ENCODE measurements at places on chromosomes 12 and 14.

DNA sequence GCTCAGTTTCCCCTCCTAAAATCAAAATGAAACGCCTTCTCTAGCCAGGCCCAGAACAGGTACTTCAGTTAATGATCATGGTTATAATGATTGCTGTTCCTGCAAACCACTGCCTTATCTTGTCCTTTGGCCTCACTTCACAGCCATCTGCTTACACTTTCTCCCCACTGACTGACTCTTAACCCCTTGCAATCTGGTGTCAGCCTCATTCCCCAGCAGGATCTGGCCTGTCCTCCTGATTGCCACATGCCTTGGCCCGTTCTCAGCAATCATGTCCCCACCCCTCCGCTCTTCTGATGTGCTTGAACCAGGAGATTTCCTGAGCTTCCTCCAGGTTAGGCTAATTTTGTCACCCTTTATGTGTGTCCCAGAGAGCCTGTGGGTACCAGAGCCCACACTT, 64.5 kb downstream of the KCNA1 start:
- H3K27ac ChIP-seq: no peak overlapping the region
- H3K36me3 ChIP-seq: no peaks in the 10 kb centered on the region
- peaks cover 48% of the 10 kb centered on the region for H3K27me3 ChIP-seq
- no peak overlapping the region for H3K4me3 ChIP-seq
- DNase-seq: peak; percentile 49

DNA sequence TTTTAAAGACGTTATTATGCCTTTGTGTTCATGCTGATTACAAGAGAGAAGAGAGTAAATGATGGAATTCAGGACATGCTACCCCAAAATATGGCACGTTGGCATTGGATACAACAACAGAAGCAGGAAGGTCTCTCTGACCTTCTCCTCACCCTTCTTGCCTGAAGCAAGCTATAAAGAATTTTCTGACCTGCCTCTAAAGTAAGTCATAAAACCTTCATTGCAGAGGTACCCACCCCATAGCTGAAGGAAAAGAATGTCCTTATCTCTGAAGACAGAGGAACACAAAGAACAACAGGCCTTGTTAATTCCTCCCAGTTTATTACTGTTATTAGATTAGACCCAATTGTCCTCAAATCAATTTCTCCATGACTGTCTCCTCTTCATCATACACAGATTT, 176.2 kb downstream of the FBXL14 start:
- H3K4me3 ChIP-seq: no peak overlapping the region
- peak; percentile 38 for DNase-seq
- H3K4me1 ChIP-seq: no peaks in the 10 kb centered on the region
- no peak overlapping the region for H3K27ac ChIP-seq

- H3K4me1 ChIP-seq: peaks cover 4% of the 10 kb centered on the region
- no peaks in the 10 kb centered on the region for H3K36me3 ChIP-seq
- H3K4me3 ChIP-seq: no peak overlapping the region
These were observed 9.2 kb upstream of the MYF6 start for GRCh38 chr12:80698256-80698655.

DNA sequence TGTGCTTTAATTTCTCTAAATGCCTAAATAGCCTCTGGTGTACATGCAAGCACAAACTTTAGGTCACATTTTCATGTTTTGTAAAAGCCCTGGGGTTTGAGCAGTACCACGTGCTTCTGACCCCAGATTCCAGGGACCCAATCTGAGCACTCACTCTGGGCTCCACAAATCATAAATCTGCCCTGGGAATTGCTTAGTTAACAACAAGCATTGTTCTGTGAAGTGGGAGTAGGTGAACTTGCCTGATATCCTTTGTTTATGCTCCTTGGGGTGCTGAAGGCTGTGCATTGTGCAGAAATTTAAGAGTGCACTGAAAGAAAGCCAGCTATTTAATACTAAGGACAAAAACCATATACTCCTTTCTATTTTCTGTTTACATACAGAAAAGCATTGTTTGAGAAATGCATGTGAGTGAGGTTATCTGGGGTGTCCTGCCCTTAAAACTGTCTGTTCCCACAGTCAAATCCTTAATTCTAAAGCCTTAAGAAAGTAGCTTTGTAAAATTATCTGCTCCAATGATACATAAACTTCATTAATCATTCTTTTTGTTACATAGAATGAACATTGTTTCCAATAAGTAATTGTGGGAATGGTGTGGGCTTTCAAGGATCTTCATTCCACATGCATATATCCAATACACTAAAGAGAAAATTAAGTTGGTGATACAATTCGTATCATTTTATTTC, 258.6 kb upstream of the NPAS3 start:
- no peak for DNase-seq
- no peak overlapping the region for H3K4me3 ChIP-seq
- H3K36me3 ChIP-seq: no peaks in the 10 kb centered on the region
- H3K27ac ChIP-seq: no peak overlapping the region
- H3K27me3 ChIP-seq: no peaks in the 10 kb centered on the region

GRCh38 chr12:94186278-94187241, 38.2 kb downstream of the PLXNC1 start:
- H3K4me3 ChIP-seq: no peak overlapping the region
- peaks cover 11% of the 10 kb centered on the region for H3K36me3 ChIP-seq
- peaks cover 8% of the 10 kb centered on the region for H3K4me1 ChIP-seq

DNA sequence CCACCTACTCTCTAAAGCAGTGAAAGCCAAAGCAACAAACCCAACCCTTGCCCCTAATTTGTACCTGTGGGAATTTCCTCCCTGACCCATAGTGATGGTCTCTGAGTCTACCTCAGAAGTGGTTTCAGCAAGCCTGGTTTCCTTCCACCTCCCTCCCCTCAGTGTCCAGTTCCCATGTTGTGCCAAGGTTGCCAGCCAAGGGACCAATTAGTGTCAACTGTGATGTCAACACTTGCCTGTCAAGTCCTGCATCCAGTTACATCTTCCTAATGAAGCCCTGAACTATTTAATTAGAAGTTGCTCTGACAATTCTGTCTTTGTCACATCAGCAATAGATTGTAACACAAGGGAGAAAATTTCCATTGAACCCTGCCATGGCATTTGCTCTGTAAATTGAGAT, 194.4 kb upstream of the CCDC196 start:
- no peak overlapping the region for H3K27ac ChIP-seq
- no peak for DNase-seq
- H3K4me3 ChIP-seq: no peak overlapping the region
- no peaks in the 10 kb centered on the region for H3K4me1 ChIP-seq
- H3K27me3 ChIP-seq: no peaks in the 10 kb centered on the region

GRCh38 chr14:75200451-75200850, 24.0 kb upstream of the TMED10 start:
- no peaks in the 10 kb centered on the region for H3K36me3 ChIP-seq
- DNase-seq: peak; percentile 98
- H3K27me3 ChIP-seq: no peaks in the 10 kb centered on the region
- H3K4me3 ChIP-seq: no peak overlapping the region

DNA sequence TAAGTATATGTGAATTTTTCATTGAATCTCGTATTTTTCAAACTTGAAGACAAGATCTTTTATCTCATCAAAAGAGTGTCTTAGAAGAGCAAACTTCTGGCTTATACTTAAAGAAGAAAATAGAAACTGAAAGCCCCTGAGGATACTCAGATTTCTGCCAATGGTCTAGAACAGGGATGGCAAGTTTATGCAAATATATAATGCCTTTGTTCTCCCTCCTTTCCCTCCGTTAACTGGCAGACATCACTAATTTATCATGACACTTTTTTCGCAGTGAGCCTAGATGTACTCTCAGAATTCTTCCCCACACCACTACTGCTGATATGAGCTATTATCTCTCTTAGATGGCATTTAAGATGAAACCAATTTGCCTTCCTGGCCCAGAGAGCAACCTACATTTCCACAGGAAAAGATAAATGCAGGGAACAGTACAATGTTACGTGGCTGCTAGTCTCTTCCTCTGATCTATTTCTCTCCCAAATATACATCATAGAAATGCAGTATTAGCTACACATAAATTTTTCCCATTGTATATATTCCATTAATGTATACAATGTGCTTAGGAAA, 40.0 kb upstream of the DAAM1 start:
- H3K36me3 ChIP-seq: no peaks in the 10 kb centered on the region
- no peak overlapping the region for H3K4me3 ChIP-seq
- no peaks in the 10 kb centered on the region for H3K27me3 ChIP-seq
- H3K4me1 ChIP-seq: no peaks in the 10 kb centered on the region
- no peak for DNase-seq

DNA sequence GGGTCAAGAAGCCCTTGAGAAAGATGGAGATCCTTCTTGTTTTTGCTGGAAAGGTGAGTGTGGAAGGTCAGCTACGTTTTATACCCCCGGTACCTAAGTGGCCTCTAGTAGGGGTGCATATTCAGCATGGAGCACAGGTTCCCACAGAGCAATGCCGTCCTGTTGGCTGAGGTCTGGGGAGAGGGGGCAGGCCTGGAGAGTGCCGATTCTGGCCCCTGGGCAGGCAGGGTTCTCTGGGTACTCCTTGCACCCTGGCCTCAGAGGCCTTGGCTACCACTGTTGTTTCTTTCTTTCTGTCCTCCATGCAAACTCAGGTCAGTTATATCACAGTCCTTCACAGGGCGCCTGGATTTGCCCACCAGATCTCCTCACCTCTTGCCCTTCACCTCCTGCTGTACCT, 8.5 kb downstream of the RBP5 start:
- no peak overlapping the region for H3K4me3 ChIP-seq
- no peak overlapping the region for H3K27ac ChIP-seq
- peaks cover 29% of the 10 kb centered on the region for H3K4me1 ChIP-seq
- peaks cover 27% of the 10 kb centered on the region for H3K36me3 ChIP-seq
- no peak for DNase-seq

DNA sequence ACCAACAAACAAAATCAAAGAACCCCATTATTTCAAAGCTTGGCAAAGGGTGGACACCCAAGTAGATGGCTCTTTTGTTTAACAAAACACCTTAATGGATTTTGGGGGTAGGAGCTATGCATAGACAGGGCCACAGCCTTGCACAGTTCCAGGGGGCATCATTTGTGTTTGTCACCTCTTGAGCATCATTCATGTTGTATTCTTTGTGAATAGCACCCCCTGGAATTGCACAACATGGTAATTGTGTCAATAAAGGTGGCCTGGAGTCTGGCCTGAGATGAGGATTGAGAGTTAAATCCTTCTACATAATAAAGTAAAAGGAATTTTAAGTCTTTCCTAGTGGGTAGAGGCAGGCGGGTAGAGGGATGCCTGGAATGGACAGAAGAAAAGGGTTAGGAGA, 3.3 kb upstream of the FRS2 start:
- H3K27me3 ChIP-seq: no peaks in the 10 kb centered on the region
- H3K27ac ChIP-seq: no peak overlapping the region
- H3K4me3 ChIP-seq: no peak overlapping the region
- DNase-seq: no peak

Measured in large intestine (tissue), 12 donors.